ENCODE measurements at places on chromosomes 7 and 10.

GRCh38 chr10:15703151-15703880, 16.4 kb downstream of the ITGA8 start:
- DNase-seq, result no peak

- DNase-seq, result no peak
Observed at GRCh38 chr10:60295028-60295937, 94.4 kb downstream of the ANK3 start.

- peak; percentile 31 for DNase-seq
Observed at GRCh38 chr7:115059321-115059720, 137.4 kb downstream of the MDFIC start.

GRCh38 chr10:43056568-43057011, 20.3 kb upstream of the RET start:
- DNase-seq, result no peak

GRCh38 chr10:96987842-96988175, 155.7 kb downstream of the LCOR start:
- no peak for DNase-seq

- DNase-seq, result peak; percentile 76
Observed at GRCh38 chr10:116796910-116797513, 52.3 kb upstream of the ENO4 start.

DNA sequence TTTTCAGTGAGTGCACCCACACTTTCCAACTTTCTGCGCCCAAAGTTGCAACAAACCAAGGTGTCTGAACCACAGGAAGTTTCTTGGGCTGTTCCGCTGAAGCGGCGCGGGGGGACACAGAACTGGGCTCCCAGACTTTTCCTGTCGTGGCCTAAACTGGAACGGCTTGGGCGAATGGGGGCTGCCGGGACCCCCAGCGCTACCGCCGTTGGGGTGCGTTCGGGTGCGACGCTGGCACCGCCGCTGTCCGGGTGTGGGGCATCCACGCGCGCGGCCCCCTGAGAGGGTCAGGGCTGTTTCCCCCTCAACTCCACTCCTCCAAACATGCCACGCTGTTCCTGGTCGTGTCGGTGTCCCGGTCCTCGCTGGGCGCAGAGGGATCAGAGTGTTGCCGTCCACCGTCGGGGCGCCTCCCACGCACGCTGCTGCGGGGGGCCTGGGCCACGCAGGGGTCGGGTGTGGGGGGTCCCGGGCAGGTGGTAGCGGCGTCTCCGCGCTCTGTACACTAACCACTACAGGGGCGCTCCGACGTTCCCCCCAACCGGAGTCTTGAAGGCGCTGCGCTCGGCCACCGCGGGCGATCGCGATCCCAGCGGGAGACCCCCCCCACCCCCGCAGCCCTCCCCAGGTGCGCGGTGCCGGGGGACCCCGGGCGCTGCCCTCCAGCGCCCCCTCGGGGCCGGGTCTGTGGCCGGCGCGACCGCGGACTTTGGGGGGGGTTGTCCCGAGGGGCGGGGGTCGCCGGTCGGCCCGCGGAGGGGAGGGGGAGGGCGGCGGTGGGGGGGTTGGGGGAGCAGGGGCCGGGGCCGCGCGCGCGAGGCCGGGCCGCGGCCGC, 2.2 kb upstream of the CUX1 start:
- no peak for DNase-seq

- peak; percentile 11 for DNase-seq
Observed at GRCh38 chr7:3861386-3861785, 560.3 kb downstream of the SDK1 start.

- peak; percentile 68 for DNase-seq
Observed at GRCh38 chr10:72455889-72456595, 101.3 kb upstream of the DNAJB12 start.

DNA sequence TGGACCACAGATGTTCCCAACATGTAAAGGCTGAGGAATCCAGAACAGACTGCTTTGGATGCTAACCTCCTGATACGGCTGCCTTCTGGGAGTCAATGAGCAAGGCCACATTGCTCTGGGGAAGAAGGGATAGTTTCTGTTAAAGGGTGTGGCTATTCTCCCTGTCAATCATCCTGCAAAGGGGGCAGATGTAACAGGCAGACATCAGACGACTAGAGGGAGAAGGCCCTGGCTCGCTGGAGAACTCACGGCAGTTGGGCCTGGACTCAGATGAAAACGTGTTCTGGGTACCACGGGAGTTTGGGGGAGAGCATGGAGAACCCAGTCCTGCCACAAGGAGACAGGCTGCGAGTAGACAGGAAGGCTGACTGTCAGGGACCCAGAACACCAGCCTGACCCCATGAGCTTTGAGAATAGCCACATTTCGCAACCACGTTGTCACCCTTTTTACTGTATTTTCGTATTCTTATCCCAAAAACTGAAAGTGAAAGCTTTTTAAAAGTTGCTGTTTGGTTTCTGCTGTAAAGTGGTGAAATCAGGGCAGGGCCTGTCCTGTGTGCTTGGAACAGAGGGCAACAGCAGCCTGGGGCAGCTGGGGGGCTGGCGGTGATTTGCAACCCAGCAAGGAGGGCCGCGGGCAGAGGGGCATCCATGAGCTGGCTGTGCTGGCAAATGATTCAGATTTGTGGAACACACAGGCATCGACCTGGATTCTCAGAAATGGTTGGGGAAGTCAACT, 95.3 kb downstream of the MYOF start:
- no peak for DNase-seq

DNA sequence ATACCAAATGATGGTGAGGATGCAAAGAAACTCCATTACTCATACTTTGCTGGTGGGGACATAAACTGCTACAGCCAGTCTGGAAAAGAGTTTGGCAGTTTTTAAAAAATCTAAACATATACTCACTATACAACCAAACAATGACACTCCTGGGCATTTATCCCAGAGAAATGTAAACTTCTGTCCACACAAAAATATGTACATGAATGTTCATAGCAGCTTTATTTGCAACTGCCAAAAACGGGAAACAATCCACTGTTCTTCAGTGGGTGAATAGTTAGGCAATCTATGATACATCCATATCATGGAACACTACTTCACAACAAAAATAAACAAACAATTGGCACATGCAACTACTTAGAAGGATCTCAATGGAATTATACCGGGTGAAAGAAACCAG, 276.4 kb upstream of the SP8 start:
- DNase-seq, result no peak

DNA sequence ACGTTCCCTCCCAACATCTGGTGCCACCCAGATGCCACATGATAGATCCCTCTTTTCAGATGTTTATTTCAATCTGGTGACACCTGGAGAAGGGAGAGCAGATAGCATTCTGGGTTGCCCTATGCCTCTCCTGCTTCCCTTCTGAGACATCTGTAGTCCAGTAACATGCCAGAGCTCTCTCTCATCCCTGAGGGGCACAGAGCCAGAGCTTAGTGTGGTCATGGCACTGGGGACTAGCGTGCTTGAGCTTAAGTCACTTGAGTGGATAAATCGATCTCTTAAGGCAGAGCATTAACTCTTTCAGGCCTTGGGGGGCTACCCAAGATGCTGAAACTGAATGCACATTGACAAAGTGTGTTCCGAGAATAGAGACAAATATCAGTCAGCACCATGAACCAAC, 47.9 kb downstream of the WNT2 start:
- no peak for DNase-seq

GRCh38 chr10:101414034-101414433, 60.1 kb downstream of the BTRC start:
- DNase-seq, result no peak

DNA sequence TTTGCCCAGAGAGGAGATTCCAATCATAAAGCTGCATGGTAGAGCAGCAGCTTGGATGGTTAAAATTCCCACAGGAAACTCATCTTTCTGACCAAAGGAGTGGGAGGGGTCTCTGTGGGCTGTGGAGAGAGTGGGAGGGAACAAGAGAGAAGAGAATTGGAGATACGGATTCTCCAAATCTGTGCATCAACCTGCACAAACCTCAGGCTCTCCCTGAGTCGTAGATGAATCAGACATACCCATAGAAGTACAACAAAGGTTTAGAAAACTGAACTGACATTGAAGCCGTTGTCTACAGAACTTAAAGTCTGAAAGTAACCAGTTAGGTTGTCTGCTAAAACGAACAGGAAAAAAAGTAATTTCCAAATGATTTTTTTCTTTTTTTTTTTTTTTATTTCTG, 41.9 kb downstream of the CYCS start:
- no peak for DNase-seq

- peak; percentile 10 for DNase-seq
Observed at GRCh38 chr7:69837387-69838068, 239.3 kb downstream of the AUTS2 start.

GRCh38 chr7:30524545-30524944, 19.9 kb upstream of the GGCT start:
- DNase-seq, result no peak

GRCh38 chr7:46035166-46035565, 114.1 kb upstream of the IGFBP3 start:
- no peak for DNase-seq

- no peak for DNase-seq
Observed at GRCh38 chr10:33137356-33138005, 179.5 kb upstream of the ITGB1 start.

DNA sequence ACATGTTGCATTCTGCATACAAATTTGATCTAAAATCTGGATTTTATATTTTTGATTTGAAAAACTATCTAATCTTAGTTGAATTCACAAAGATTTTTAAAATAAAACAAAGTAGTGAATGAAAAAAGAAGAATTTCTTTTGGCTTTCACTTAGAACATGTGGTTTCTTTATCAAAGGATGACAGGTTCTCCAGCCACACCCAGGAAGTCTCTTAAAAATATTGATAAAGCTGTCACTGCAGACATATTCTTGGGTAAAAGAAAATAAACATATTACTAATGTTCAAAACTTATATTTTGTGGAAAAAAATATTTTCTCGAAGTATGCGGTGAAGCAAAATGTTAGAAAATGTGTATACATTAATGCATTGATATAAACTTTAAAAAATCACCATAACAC, 44.3 kb downstream of the ARL4A start:
- DNase-seq, result no peak

GRCh38 chr10:133110133-133110532, 22.4 kb downstream of the ADGRA1 start:
- DNase-seq, result no peak

DNA sequence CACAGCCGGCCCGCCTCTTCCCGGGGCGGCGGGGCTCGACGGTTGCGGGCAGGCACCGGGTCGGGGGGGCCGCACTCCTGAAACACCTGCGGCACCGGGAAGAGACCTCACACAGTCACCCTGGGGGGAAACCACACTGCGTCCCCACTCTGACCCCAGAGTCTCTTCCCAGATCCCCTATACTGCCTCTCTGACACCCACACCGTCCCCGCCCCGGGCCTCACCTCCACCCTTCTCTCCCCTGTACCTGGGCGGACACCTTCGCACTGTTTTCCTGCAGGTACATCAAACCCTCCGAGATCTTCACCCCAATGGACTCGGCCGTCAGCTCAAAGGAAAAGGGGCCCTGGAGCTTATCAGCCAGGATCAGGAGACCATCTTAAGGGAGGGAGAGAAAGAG, 3.4 kb upstream of the GAL3ST4 start:
- no peak for DNase-seq

GRCh38 chr7:13904689-13905088, 84.8 kb downstream of the ETV1 start:
- peak; percentile 51 for DNase-seq

GRCh38 chr10:93554760-93555432, 11.6 kb upstream of the FFAR4 start:
- peak; percentile 79 for DNase-seq

DNA sequence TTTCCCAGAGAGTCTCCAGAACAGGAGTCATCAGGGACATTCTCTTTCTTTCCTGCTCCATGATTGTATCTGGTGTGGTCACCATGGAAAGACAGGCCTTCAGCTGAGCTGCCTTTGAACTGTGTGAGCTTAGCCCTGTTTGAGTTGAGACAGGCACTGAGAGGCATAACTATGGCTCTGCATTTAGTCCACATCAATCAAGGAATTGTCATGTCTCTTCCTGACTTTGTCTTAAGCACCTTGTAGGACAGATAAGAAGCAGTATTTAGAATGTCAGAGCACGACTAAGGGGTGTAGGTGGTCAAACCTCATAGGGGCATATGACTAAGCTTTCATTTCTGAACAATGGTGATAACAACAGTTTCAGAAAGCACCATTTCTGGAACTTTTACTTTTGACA, 53.5 kb downstream of the EPDR1 start:
- no peak for DNase-seq

DNA sequence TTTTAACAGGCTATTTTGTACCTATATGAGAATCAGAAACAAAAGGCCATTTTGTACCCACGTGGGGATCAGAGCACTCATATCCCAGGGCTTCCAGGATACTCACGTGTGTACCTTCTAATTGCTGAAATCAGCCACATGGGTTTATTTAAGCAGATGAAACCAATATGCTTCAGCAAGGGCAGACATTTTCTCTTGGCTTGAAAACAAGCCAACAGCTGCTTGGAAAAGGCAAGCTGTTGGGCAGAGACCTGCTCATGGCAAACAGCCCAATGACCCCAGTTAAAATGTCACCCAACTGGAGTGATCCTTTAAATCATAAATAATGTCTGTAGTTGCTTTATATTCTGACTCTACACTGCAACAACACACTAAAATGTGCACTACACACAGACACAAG, 26.5 kb upstream of the TOMM7 start:
- DNase-seq, result no peak
